Calu3 (cell line): ENCODE measurements at places on chromosomes 1 and 21.
A peak's percentile ranks its signal among the peaks of the same experiment; 100 is the strongest.

DNA sequence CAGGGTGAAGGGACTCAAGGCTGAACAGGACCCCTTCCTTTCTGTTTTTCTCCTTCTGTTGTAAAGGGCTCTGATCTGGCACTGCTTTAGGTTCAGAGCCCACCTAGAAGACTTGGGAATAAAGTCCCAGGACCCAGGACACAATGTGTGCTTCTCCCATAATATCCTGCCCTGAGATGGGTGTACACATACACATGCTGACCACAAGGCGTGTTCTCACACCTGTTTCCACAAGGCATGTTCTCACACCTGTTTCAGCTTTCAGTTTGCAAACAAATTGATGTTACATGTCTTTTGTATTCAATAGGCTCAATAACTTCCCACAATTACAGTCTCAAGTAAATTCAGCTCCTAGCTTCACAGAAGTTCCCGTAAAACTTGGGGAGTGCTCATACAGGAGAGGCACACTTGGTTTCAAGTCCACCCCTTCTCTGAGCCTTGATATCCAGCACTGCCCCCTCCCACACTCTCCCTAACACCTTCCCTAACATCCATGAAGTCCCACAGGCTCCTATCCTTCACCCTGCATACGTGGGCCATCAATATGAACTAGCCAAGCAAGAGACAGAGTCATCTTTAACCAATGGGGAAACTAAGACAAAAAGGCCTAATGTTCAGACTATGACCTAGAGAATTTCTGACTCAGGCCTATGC lies 41.7 kb downstream of the ERI3 start:
- no peak for DNase-seq

GRCh38 chr1:87435484-87435883 lies 106.8 kb downstream of the LMO4 start:
- DNase-seq, result peak; percentile 42

- DNase-seq, result peak; percentile 99
Measured at GRCh38 chr1:151008244-151009205, at the start of gene PRUNE1. TSS of gene PRUNE1 (plus strand) at chr1:151008449. CDS start at chr1:151008633, 184 bp downstream.

DNA sequence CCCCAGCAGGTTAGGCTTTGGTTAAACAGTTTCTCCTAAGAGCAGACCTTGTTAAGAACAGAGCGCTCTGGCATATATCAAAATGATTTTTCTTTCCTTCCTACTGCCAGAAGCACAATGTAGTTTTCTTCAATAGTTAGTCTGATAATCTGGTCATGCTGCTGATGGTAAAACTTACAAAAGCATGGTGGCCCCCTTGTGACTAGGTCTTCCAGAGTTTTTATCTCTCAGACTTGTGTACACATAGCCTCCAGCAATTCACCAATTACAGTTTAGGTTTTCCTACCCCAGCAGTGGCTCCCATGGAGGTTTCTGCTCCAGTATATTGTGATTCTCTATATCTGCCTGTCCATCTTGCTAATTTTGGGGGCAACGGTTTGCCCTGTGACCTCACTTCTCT lies 73.3 kb upstream of the DPH5 start:
- DNase-seq, result no peak
